Mammary epithelial cell (primary cell): ENCODE measurements at places on chromosomes 1 and 21.

DNA sequence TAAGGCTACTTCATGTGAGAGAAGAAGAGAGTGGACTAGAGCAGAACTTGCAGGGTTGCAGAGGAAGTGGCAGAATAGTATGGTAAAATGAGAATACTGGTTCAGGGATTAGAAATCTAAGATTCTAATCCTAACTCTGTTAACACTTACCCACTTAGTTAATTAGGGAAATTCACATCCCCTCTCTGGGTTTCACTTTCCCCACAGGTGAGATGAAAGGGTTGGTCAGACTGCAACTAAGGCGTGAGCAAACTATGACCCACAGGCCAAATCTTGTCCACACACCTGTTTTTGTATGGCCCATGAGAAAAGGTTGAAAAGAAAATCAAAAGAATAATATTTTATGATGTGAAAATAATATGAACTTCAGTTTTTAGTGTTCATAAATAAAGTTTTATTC is 117.5 kb downstream of the MACF1 start:
- DNase-seq = no peak

DNA sequence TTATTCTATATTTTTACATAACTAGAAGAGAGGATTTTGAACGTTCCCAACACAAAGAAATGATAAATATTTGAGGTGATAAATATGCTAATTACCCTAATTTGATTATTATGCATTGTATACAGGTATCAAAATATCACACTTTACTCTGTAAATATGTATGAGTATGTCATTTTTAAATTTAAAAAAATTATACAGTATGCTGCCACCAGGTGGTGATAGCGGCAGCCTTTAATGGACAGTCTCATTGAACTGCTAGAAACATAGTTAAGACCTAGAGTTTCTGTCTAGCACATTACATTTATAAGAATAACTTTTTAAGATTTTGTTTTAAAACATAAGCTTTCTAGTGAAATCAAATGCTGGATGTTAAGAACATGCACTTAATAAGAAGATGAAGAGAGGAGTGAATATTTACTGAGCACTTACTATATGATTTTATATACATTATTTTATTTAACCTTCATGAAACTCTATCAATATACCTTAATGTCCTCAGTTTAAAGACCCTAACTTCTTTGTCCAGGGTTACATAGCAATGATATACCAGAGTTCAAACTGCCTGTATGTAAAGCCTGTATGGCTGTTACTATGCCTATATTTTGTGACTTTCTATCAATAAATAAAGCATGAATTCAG is 207.1 kb downstream of the NUF2 start:
- peak; percentile 5 for DNase-seq

GRCh38 chr1:1779691-1780597 is 1.7 kb upstream of the NADK start:
- peak; percentile 46 for DNase-seq

GRCh38 chr1:24301785-24302175 is 17.4 kb upstream of the GRHL3 start:
- no peak for DNase-seq

GRCh38 chr1:119873135-119874015 is 22.9 kb downstream of the ADAM30 start:
- peak; percentile 87 for DNase-seq

GRCh38 chr1:181352695-181353094 is 130.6 kb upstream of the CACNA1E start:
- no peak for DNase-seq

DNA sequence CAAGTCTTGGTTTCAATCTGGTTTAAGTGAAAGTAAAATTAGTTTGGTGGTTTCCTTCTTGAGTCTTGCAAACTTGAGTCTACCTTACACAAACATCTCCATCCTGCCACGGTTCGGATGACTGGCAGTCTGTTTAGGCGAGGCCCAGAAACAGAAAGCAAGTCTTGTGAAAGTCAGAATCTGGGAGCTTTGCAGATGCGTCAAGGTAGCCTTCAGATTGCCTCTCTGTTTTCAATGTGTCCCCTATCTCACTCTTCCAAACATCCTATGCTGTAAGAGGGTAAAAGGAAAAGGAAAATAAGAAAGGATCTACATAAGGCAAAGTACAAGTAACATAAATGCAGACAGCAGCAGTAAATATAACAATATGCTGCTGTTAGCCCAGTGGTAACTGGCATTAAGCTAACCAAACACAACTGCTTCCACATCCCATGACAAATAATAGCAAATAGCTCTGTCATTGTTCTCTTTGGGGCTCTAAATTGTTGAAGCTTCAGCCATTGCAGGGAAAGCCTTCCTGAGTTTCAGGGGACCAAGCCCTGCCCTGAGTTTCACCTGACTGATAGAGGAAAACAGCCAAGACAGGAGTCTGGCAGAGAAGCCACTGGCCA is 26.2 kb upstream of the C1orf105 start:
- DNase-seq = peak; percentile 48

DNA sequence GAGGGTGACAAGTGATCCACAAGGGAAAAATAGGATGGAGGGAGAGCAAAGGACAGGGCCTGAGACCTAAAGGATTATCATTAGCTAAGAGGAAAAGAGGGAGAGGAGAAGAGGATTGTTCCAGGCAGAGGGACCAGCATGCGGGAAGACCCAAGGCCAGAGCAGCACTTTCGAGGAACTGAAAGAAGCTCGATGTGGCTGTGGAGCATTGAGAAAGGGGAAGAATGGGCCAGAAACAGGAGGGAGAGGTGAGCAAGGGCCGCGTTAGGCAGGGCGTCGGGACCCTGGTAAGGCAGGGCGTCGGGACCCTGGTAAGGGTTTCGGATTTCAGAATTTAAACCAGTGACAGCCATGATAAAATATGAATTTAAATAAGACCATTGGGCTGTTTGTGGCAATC is 22.8 kb upstream of the CSF1 start:
- DNase-seq = no peak

DNA sequence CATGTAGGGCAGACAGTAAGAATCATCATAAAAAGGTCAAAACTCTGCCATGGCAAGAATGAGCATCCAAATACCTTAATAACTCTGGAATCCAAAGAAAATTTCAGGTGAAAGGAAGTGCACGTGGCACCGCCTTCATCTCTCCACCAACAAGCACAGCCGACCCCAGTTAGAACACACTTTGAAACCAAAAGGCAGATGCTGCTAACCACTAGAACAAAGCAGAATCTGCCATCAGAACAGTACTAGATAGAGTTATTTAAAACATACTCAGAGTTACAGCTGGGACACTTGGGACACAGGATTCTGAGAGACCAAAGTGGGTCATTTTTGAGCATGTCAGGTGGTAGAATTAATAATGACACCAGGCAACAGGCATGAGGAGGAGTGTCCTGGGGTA is 106.7 kb upstream of the SOD1 start:
- no peak for DNase-seq

- DNase-seq = no peak
Measured at GRCh38 chr1:22208973-22209378, 66.1 kb upstream of the WNT4 start.

DNA sequence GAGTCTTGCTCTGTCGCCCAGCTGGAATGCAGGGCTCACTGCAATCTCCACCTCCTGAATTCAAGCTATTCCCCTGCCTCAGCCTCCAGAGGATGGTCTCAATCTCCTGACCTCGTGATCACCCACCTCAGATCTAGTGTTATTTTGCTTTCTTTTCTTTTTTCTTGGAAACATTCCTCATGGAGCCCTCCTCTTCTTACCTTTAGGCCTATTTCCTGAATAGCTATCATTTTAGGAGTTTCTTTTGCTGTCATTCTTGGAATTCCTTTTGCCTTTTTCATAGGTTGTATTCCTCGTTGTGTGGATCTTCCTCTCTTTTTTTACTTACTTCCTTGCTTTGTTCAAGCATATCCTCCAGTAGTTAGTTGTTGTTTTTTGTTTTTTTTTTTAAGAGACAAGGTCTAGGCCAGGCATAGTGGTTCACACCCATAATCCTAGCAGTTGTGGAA is 173.8 kb downstream of the RASAL2 start:
- peak; percentile 44 for DNase-seq

GRCh38 chr1:235253219-235253962 is 74.6 kb downstream of the ARID4B start:
- DNase-seq = peak; percentile 63

GRCh38 chr1:91895832-91896556 is 10.0 kb upstream of the TGFBR3 start:
- DNase-seq = no peak

DNA sequence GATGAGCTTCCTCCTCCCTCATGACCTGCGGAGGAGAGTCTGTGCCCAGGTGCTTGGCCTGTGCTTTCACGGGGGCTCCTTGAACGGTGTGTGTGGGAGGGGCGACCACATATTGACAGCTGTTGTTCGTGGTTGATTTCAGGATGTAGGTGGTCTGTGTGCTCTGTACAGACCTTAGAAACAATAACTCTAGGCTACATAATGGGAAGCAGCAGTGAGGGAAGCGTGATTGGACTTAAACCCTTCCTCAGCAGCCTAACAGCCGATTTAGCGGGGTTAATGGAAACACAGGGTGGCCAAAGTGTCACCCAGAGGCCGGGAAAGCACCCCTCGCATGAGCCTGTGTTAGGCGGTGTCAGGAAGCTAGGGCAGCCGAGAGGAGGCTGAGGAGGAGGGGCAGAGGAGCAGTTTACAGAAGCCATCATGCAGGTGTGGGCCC is 56.0 kb downstream of the TBCE start:
- DNase-seq = no peak

DNA sequence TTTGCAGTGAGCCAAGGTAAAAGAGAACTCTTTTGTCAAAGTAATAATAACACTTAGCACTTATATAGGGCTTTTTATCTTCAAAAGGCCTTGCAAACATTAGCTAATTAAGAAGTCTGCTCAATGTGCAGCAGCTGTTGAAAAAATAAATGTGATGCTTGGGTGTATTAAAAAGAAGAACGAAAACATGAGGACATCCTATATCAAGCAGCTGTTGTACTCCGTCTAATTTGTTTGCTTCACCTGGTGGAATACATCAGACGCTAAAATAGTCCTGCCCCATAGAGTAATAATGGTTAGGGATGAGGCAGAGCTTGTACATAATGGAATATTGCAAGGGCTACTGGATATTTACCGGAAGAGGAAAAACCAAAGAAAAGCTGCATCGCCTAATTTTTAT is 299.5 kb downstream of the ST6GALNAC3 start:
- no peak for DNase-seq

- no peak for DNase-seq
Measured at GRCh38 chr1:115211071-115211745, 121.9 kb upstream of the TSPAN2 start.

DNA sequence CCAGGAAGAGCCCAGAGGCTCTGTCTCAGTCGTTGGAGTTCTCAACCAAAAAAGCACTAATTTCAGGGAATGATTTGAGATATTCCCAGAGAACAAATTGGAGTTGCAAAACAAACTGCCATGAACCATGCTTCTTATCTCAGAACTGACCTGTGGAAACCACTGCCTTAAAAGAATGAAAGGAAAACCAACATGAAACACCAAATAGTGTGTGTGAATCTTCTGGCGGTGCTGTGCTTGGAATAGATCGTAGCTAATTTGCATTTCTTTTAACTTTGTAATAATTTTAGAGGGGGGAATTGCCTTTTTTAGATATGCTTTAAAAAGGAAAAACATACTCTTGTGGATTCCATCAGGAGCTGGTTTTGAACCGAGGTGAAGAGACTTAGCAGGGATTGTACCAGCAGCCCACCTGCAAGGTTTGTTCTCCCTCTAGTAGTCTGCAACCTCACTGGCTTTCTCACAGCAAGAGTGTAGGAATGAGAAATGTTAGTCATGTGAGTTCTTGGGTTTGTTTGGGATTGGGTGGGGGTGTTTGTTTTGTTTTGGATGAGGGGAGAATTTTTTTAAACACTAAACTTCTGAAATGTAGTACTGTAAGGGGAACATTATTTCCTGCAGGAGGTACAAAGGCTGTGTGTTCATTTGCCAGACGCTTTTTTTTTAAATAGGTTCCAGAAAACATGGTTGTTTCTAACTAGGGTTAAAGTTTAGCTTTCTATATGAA is 45.7 kb upstream of the ANGPTL1 start:
- no peak for DNase-seq

DNA sequence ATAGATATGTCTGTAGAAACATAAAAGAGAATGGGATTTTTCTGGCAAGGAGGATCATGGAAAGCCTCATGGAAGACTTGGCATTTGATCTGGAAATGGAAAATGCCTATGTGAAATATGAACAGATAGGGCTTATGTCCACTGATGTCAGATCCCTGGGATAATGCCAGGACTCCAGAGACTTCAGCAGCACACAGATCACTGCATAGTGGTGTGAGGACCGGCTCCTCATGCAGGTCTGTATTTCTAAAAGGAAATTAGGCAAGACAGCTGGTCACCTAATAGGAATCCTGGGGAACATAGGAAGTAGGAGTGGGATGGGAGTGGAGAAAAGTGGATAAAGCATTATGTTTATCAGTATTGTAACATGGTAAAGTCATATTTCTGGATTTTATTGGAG is 56.8 kb upstream of the IPO9 start:
- no peak for DNase-seq

GRCh38 chr1:15678578-15678977 is 5.5 kb upstream of the PLEKHM2 start:
- DNase-seq = peak; percentile 90

DNA sequence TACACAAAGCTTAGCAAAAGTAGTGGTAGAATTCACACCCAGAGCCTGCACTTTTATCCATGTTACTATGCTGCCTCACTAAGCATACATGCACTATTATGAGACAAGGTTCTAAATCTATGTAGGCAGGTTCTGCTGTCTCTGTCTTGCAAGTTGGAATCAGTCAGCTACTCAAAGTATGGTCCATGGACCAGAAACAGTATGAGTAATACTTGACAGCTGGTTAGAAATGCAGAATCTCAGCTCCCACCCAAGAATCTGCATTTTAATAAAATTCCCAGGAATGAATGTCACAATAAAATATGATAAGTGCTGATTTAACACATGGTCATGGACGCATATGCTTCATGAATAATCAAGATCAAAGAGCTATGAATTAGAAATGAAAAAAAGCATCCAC is 50.5 kb downstream of the DSCAM start:
- no peak for DNase-seq

GRCh38 chr1:205739348-205740160 is 10.4 kb downstream of the NUCKS1 start:
- no peak for DNase-seq
